Aorta (tissue), 5 donors: ENCODE measurements at places on chromosomes 12 and 14. TPM values are rescaled to one million over a fixed set of nuclear protein-coding genes. Genes with fewer than 3 reads are reported as not detected.

GRCh38 chr12:130083734-130084133 is 78.5 kb upstream of the FZD10 start:
- H3K27ac ChIP-seq = no peak overlapping the region
- H3K4me3 ChIP-seq = no peak overlapping the region
- H3K36me3 ChIP-seq = no peaks in the 10 kb centered on the region
- H3K4me1 ChIP-seq = no peaks in the 10 kb centered on the region
- H3K27me3 ChIP-seq = no peaks in the 10 kb centered on the region

TAS2R43 gene
- total RNA-seq = 0.36 TPM

PRPH gene
- 0.49 TPM for total RNA-seq

DNA sequence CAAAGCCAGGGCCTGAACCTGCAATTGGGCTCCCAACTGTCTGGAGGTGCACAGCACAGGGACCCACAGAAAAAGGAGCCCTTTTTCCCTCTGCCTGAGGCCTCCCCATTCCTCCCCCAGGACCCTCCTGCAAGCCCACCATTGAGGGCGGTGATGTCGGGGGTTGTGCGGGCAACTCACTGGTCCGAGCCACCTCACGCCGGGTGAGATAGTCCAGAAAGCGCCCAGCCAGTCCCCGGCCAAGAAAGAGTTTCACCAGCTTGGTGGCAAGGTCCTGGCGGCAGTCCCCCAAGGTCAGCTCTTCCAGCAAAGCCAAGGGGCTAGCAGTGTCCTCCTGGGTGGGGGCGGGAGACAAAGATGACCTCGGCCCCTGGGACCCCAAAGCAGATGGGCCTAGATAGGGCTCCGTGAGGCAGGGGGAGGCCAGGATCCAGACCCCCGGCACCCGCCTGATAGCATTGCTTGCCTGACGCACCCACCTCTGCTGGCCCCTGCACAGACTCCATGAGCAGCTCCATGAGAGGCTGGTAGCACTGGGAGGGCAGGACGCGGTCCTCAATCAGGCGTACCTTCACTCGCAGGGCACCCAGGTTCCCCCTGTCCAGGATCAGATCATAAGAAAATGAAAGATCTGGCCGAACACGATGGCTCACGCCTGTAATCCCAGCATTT is 20.0 kb downstream of the RASAL1 start:
- H3K4me1 ChIP-seq = no peaks in the 10 kb centered on the region
- H3K27me3 ChIP-seq = no peaks in the 10 kb centered on the region
- DNase-seq = no peak
- no peak overlapping the region for H3K4me3 ChIP-seq

GRCh38 chr12:11836282-11837151 is 187.0 kb downstream of the ETV6 start:
- peak; percentile 83 for DNase-seq
- no peak overlapping the region for H3K27ac ChIP-seq
- H3K4me1 ChIP-seq = peaks cover 11% of the 10 kb centered on the region
- no peak overlapping the region for H3K4me3 ChIP-seq

GRCh38 chr14:89378119-89378518 is 38.9 kb downstream of the FOXN3 start:
- H3K4me1 ChIP-seq = peaks cover 6% of the 10 kb centered on the region
- peak overlapping the region; percentile 25 for H3K27ac ChIP-seq
- DNase-seq = no peak
- no peaks in the 10 kb centered on the region for H3K27me3 ChIP-seq
- no peaks in the 10 kb centered on the region for H3K36me3 ChIP-seq
- no peak overlapping the region for H3K4me3 ChIP-seq

TRMT5 gene
- total RNA-seq = 8.8 TPM

GRCh38 chr12:101963697-101964096 is 86.3 kb downstream of the DRAM1 start:
- H3K4me1 ChIP-seq = no peaks in the 10 kb centered on the region
- no peak overlapping the region for H3K27ac ChIP-seq
- no peaks in the 10 kb centered on the region for H3K27me3 ChIP-seq
- no peaks in the 10 kb centered on the region for H3K36me3 ChIP-seq
- no peak for DNase-seq

GRCh38 chr14:91303091-91303923 is 58.8 kb upstream of the GPR68 start:
- no peaks in the 10 kb centered on the region for H3K4me1 ChIP-seq
- no peak overlapping the region for H3K27ac ChIP-seq
- no peaks in the 10 kb centered on the region for H3K27me3 ChIP-seq
- DNase-seq = no peak

PPP1R1A gene
- 9.0 TPM for total RNA-seq

HOXC12 gene
- total RNA-seq = 0.45 TPM
